Activated CD4-positive, alpha-beta T cell treated with anti-CD3 and anti-CD28 coated beads for 48 hours (primary cell): ENCODE measurements at places on chromosomes 11 and 22.

- no peak for DNase-seq
Measured at GRCh38 chr11:56783448-56784041, 35.0 kb upstream of the OR9G4 start.

DNA sequence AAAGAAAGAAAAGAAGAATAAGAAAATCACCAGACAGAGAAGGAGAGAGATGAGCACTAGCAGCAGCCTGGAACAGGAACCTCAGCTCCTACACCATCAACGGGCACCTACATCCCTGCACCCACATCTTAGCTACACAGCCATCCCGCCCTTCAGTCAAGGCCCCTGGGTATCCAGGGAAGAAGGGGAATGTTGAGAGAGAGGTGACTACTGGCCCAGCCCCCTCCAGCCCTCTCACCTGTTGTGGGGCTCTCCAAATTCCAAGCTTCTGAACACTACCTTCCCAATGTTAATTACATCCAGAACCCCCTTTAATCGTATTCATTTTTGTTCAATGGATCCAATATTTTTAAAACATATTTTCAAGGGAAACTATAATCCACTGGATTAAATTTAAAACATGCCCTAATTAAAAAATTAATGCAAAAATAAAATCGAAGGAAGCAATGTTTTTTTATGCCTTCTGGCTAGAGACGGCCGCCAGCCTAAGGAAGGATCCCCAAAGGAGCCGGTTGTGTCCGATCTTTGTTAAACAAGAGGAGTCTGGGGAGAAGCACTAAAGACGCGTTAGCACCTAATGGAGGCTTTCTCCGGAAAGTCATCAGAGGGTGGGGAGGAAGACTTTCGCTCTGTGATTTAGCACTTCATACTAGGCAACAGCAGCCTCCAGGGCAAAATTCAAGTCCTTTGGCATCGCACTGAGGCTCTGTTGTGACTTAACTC is 9.5 kb downstream of the TPST2 start:
- DNase-seq = no peak

GRCh38 chr11:108624196-108624925 is 30.8 kb upstream of the EXPH5 start:
- no peak for DNase-seq

DNA sequence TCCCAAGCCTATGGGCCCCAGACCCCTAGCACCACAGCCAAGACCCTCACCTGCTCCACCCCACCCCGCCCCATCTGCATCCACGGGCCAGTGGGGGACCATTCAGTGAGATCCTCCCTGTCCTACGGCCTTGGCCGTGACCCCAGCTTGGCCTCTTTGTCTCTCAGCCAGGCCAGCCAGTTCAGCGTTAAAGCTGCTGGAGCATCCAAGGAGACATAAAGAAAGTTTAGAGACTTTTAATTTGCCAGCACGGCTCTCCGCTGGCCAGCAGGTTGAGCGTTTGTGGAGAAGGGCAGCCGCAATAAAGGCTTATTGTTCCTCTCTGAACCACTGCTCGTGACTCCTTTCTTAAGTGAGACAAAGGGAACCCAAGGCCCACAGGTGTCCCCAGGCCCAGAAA is 49.3 kb upstream of the LMO1 start:
- no peak for DNase-seq

- no peak for DNase-seq
Measured at GRCh38 chr11:57574061-57574460, 6.6 kb upstream of the UBE2L6 start.

DNA sequence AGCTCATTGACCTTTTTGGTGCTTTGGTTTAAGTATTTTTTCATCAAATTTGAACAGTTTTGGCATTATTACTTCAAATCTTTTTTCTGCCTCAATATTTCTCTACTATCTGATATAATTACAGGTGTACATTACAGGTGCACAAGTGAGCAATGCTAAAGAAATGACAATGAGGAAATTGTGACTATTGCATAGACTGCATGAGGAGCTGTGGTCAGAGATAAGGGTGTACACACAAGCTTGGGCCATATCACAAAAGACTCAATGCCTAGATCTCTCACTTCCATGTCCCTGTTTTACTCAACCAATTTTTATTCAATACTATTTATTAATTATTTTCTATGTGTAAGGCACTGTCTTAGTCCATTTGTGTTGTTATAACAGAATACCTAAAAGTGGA is 251.0 kb upstream of the UBASH3B start:
- DNase-seq = no peak

GRCh38 chr11:130383344-130384211 is 44.8 kb downstream of the ADAMTS8 start:
- no peak for DNase-seq

DNA sequence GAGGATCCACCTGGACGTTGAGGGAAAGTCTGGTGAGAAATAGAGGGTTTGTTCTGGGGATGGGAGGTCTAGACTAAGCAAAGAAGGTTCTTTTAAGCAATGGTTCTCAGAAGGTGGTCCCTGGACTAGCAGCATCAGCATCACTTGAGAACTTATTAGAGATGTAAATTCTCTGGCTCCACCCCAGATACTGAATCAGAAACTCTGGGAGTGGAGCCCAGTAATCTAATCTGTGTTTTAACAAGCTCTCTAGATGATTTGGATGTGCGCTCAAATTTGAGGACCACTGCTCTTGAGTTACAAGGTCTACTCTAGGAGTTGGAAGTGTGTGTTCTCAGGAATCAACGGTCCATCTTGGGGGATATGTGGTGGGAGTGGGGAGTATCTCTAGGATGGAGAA is 3.3 kb upstream of the ABCG4 start:
- DNase-seq = no peak

DNA sequence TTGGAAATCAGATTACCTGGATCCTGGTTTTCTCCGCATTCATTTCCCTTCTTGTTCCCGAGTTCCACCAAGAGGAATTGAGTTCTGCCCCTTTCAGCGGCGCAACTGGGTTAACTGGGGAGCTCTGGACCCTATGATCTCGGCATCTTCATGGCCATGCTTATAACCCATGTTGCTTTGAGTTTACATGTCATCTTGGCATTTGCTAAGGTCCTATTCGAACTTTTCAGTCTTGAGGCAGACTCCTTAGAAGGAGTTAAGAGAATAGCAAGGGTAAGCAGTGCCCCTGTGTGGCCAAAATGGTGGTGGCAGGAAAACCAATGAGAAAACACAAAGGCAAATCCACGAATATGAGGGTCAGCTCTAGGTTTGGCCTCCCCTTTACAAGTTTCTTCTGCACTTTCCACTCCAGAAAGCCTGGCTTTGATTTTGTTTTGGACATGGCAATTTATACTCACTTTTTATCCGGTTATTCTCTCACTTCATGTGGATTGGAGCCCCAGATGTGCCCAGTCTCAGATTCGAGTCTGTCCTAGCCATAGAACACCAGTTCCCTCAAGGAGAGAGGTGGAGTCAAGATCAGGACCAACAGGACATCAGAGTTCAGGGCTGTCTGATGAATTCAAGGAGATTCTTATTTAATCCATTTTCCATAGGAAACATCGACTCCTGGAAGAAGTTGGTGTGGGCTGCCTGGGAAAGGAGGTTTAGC is 55.3 kb upstream of the FBXO3 start:
- peak; percentile 71 for DNase-seq

- DNase-seq = no peak
Measured at GRCh38 chr11:69011624-69012091, 1.4 kb downstream of the MRGPRF start.

GRCh38 chr11:8652140-8652539 is 30.3 kb downstream of the TRIM66 start:
- DNase-seq = no peak

- no peak for DNase-seq
Measured at GRCh38 chr11:46718155-46719019, 626 bp upstream of the F2 start.

GRCh38 chr11:66150725-66151124 is 80.7 kb downstream of the PACS1 start:
- DNase-seq = no peak

GRCh38 chr11:46057489-46057888 is 63.8 kb downstream of the PHF21A start:
- no peak for DNase-seq

- no peak for DNase-seq
Measured at GRCh38 chr11:78802058-78802761, 227.5 kb upstream of the NARS2 start.

DNA sequence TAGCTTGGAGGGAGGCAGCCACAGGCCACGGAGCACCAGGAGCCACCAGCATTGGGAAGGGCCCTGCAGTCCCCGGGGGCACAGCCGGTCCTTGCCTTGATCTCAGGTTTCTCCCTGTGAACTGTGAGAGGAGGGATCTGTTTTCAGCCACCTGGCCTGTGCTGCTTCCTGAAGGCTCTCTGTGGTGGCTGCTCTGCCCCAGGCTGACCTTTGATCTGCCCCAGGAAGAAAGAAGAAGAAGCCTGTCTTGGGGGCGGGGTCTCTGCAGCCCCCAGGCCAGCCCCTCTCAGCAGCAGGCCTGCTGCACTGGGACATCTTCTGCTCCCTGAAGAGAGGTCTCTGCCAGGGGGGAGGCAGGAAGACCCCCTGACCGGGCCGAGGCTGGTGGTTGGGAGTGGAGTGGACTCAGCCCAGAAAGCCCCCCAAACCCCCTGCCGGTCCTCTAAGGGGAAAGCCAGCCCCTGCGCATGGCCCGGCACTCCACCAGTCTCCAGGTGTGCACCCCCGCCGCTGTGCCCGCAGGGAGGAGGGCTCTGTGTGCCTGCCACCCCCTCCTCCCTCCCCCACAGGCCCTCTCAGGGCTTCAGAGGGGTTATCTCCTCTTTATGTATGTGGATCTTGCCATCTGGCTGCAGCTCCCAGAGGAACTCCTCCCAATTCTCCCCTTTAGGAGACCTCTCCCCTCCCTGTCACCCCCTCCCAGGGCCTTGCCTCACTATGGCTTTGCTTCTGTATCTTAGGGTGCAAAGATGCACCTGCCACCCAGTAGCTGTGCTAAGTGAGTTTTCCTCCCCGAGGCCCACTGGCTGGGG is 675.3 kb downstream of the BRD1 start:
- no peak for DNase-seq

GRCh38 chr11:28089378-28089777 is 18.6 kb downstream of the KIF18A start:
- DNase-seq = no peak

- DNase-seq = no peak
Measured at GRCh38 chr11:12884751-12885318, 124.3 kb upstream of the RASSF10 start.

GRCh38 chr11:128747728-128748148 is 53.9 kb downstream of the FLI1 start:
- DNase-seq = no peak

- no peak for DNase-seq
Measured at GRCh38 chr22:38738475-38739070, 17.2 kb downstream of the SUN2 start.

GRCh38 chr22:40426594-40427333 is 56.4 kb downstream of the SGSM3 start:
- no peak for DNase-seq

DNA sequence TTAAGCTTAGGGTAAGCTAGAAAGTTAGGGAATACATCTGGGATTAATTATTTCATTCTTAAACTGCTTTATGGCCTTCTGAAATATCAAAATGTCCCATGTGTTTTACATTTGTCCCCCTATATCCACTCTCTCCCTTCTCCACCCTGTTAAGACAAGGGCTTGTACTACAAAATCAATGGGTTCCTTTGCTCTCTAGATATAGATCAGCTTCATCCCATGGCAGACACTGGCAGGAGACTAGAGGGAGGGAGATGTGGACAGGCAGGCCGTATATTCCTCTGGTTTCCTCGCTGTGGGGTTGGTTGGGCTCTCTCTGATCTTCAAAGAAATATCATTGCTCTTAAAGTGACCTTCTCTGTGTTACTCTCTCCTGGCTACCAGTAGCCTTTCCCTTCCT is 1281.0 kb downstream of the LRRC4C start:
- DNase-seq = no peak

- no peak for DNase-seq
Measured at GRCh38 chr22:19277785-19278184, 13.7 kb downstream of the CLTCL1 start.

DNA sequence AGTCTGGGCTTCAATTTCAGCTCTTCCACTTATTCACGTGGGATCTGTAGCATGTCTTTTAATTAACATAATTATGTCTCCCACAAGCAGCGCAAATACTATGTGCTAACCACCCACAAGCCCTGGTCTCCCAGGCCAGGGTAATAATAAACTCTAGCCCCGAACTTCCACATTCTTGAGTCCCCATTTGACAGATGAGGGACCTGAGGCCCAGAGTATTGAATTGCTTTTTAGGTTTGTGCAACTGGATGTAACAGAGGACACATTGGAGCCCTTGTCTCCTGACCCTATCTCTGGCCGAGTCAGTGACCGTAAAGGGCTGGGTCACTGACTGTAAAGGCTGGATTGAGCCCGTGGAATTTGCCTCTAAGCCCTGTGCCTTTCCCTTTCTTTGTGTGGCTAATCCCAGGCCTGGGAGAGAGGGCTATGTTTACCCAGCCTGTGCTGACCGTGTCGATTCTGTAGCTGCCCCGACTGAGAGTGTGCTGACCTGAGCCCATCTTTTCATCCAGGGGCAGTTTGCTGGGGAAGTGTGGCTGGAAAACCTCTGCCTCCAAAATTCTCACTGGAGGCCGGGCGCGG is 3.9 kb downstream of the CRYBB2 start:
- no peak for DNase-seq

- DNase-seq = no peak
Measured at GRCh38 chr11:63663809-63664208, 7.4 kb downstream of the ATL3 start.

- no peak for DNase-seq
Measured at GRCh38 chr11:75167617-75168016, 16.7 kb downstream of the SLCO2B1 start.

GRCh38 chr11:6604790-6605189 is 1.2 kb downstream of the ILK start:
- DNase-seq = no peak

- no peak for DNase-seq
Measured at GRCh38 chr11:83847467-83848034, 561.4 kb upstream of the CCDC90B start.

DNA sequence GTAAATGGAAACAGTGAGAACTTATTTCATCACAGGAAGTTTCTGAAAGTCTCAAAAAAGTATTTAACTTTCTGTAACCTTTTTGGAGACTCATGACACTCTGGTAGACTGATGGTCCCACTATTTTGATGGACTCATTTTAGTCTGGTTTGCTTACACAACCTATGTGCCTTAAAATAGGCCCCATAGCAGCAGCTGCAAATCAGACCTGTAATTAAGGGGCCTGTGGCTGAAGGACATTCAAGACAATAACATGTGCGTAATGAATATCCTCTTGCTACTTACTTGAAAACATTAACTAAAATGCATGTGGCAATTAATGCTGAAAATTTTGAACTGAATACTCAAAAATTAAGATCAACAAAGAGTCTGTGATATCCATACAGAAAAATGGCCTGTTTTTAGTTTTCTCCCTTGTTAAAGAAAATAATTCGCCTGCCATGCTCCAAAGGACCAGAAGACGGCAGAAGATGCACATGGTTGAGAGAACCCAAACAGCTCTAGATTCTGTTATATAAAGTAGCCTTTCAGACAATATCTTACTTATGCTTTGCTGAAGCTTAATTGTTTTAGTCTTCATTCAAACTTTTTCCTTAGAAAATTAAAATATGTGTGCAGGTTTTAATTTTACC is 568.5 kb downstream of the KCNA4 start:
- no peak for DNase-seq
